ENCODE measurements at places on chromosomes 2 and 18.

- DNase-seq, result no peak
Observed at GRCh38 chr2:10171006-10171800, 48.7 kb downstream of the RRM2 start.

- DNase-seq, result peak; percentile 78
Observed at GRCh38 chr18:61635901-61636528, 256.8 kb downstream of the RNF152 start.

DNA sequence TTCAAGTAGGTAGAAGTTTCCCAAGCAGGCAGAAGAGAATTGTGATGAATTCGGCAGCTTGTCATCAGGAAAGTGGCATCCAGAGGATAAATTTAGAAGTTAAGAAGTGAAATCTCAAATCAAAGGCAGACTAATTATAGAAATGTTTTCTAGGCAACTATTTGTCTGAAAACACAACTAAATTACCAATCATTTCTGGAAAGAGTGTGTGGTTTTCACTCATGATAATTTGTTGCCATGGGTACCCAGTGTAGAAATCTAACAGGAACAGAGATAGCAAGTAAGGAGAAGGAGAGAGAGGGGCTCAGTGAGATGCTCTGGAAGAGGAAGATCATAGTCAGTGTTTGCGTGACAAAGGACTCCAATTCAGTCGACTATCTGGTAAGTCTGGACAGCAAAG is 208.1 kb downstream of the NCKAP5 start:
- DNase-seq, result no peak

- DNase-seq, result peak; percentile 25
Observed at GRCh38 chr2:150732064-150732463, 244.6 kb upstream of the RND3 start.

DNA sequence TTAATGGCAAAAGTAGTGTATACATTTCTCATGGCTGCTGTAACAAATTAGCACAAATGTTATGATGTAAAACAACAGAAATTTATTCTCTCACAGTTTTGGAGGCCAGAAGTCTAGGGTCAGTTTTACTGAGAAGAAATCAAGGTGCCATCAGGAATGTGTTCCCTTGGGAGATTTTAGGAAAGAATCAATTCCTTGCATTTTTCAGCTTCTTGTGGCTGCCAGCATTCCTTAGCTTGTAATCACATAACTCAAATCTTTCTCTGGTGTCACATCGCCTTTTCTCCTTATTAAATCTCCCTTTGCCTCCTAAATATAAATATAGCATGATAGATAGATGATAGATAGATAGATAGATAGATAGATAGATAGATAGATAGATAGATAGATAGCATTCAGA is 307.0 kb upstream of the REG3G start:
- DNase-seq, result no peak

GRCh38 chr2:128490321-128490720 is 171.7 kb upstream of the HS6ST1 start:
- DNase-seq, result no peak

DNA sequence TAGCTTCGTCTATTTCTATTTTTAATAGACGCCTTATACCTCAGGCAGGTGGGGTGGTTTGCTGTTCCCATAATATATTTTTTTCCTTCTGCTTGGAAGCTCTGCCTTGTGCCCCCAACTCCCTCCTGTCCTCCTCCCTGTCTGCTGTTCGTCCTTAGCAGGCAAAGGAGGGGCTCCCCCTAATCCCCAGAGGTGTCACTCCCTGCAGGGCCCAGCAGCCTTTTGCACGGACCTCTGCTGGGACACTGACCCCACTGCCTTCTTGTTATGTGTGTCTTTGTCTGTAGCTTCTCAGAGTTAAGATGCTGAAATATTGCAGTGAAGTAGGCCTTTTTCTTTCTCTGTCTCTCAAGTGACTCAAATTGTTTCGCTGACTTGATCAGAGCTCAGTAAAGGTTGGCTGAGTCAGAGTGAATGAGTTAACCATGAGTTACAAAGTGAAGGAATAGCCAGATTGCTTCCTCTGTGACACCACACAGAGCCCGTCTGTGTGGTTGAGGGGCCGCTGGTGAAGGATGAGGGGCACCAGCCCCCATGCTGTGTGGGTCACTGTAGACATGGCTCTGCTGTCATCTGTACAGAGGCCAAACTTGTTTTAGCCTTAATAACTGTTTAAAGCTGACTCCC is 47.7 kb downstream of the PRKCE start:
- DNase-seq, result no peak

- DNase-seq, result no peak
Observed at GRCh38 chr2:185255566-185255965, 483.0 kb upstream of the FSIP2 start.

DNA sequence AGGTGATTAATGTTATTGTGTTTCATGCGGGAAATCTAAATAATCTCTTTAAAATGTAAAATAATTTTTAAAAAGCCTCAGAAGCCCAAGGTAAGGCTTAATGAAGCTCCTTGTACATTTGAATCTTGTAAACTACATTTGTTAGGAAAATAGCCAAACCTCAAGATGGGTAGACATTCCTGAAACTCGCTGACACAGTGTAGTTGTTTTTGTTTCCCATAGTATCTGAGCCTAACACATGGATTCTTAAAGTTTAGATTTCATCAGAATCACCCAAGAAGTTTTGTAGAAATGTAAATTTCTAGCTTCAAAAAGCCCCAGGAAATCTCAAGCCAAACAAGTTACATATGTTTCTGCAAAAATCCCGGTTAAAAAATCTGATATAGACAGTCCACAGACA is 1221.1 kb upstream of the ACVR2A start:
- DNase-seq, result peak; percentile 35

DNA sequence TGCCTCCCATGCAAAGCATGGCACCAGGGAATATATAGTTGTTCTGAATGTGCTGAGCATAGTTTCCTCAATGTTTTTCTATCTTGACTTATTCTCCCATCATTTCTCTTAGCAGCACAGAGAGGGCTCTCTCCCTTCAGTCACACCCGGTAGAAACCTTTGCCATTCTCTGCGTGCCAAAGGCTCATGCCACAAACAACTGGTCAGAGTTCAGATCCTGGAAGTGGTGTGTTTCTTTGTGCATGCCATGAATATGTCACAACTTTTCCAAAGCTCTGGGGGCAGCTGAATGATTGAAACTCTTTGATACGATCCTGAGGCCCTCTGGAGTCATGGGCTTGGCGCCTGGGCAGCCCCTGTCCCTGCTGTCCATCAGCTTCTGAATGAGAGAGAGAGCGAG is 28.0 kb upstream of the EDAR start:
- no peak for DNase-seq

DNA sequence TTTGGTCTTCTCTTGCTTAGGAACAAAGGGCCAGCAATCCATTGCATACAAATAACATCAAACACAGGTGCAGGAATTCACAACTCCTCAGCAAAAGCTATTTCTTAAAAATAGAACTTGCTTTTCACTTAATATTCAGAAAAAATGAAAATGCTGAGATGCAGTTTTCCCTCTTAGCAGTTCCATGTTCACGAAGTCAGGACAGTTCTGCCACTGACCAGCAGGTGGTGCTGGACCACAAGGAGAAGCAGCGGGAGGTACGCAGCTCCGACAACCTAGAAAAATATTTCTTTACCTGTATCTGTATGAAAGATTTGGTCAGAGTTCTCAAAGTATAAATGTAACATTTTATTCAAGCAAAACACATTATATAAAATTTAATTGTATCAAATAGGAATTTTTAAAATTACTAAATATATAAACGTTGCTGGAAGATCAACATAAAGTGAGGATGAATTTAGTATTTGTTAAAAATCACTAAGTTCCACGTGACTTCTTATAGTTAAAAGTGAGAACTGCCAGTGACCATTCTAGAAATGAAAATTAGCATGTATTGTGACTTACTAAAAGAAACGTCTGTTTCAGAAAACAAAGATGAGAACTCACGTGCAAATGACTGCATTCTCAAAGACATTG is 48.8 kb downstream of the ADNP2 start:
- peak; percentile 81 for DNase-seq

Data from cardiac muscle cell (in vitro differentiated cells and primary cell).